HS-27A (cell line): ENCODE measurements at places on chromosomes 12 and 14.
A peak's percentile ranks its signal among the peaks of the same experiment; 100 is the strongest.

DNA sequence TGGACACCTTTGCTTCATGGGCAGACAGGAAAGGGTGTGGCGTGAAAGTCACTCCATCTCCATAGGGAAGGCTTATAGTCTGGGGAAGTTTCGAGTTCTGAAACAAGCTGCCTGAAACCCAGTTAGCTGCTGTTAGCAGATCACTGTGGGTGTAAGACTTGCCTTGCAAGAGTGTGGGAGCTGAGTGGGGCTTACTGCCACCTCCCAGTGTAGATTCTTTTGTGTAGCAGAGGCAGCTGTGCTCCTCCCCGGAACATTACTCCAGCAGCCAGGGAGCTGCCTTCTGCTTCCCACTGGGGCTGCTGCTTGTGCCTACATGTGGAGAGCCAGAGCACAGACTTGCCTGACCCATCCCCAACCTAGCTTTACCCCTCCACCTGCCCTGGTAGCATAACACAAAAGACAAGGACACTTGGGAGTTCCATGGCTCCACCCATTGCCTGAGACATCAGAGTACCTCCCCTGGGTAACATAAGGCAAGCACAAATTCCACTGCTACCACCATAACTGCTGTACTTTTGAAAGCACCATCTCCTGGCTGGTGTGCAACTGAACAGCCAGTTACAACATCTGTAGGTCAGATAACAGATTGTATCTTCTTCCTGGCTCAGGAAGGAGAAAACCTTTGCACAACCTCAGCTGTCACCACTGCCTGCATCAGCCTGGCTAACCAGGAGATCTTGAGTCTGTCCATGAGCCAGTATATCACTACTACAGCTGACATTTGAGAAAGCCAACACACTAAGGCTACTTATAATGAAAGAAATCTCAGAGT is 69.5 kb downstream of the ADAMTS20 start:
- DNase-seq = no peak

DNA sequence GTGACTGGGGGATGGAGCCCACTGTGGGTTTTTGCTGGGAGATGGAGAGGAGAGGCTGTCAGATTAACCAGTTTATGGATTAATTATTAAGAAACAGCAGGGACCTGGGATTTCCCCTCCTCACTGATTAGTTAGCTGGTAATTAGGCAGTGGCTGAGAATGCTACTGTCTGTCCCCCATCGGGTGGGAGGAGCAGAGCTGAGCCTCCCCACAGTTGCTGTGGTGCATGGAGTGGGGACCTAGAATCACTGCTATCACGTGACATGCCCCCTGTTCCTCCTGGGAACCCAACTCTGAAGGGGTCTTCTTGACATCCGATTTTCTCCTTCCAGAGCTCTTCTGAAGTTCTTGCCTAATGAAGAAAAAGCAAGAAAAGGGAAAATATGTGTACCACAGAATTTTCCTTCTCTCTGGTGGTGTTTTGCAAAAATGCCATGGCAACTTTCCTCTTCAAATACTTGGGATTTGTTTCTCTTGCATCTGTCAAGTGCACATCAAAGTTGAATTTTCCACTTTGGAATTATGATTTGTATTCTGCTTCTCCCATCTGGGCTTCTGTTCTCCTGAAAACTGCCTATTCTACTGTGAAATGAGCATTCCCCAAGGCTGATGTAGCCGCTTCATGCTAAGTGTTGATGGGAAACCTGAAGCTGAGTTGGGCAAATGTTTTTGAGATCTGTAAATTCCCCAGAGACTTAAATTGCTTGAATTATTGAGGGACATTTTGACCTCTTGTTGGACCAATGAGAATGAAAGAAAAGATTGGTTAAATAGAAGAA is 264.2 kb downstream of the RGS6 start:
- DNase-seq = no peak

DNA sequence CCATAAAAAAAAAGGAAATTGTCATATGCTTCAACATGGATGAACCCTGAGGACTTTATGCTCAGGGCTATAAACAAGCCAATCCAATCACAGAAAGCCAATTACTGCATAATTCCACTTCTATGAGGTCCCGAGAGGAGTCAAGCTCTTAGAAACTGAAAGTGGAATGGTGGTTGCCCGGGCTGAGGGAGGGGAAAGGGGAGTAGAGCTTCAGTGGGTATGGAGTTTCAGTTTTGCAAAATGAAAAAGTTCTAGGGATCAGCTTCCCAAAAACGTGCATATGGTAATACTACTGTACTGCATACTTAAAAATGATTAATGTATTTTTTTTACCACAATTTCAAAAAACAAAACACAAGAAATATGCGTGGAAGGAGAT is 52.0 kb downstream of the RNF34 start:
- no peak for DNase-seq

DNA sequence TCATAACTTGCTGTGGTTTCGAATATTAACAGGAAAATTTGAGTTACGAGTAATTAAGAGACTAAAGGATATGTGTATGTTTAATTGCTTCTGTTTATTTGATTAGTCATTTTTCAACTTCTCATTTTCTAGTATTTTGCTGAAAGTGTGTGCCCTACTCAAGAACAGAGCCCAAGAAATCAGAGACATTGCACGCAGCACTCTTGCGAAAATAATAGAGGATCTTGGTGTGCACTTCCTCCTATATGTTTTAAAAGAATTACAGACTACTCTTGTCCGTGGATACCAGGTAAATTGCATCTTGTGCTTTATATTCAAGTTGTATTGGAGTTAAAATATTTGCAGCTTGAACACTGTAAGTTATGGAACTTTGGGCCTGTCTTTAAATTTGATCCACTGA is 50.8 kb downstream of the ARL1 start:
- no peak for DNase-seq

DNA sequence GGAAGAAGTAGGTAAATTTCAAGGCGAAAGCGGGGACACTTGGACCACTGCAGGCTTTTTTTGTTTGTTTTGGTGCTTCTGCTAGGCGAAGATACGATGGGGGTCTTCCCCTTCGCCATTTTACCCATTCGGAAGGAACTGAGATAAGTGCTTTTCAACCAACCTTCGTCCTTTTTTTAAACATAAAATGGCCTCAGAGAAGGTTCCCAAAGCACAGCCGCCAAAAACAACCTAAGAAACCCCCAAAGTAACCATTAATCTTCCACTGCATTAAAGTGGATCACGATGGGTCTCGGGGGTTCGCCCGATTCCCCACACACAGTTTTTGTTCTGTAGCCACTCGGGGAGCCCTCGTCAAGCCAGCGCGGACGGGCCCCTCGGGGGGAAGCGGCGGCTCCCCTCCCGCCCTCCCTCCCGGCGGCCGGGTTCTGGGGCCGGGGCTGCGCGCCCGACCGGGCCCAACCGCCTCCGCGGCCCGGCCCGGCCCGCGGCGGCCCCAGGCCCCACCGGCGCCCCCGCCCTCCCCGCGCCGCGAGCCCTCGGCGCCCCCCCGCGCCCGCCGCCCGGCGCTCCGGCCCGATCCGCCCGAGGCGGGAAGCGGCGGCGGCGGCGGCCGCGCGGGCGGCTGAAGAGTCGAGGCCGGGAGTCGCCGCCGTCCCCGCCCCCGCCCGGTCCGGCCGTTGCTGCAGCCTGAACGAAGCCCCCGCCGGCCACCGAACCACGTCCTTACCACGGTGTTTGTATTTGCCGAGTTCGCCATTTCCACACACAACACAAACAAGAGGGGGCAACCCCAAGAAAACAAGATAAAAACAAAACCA is 790 bp downstream of the GTF2A1 start:
- DNase-seq = peak; percentile 17

DNA sequence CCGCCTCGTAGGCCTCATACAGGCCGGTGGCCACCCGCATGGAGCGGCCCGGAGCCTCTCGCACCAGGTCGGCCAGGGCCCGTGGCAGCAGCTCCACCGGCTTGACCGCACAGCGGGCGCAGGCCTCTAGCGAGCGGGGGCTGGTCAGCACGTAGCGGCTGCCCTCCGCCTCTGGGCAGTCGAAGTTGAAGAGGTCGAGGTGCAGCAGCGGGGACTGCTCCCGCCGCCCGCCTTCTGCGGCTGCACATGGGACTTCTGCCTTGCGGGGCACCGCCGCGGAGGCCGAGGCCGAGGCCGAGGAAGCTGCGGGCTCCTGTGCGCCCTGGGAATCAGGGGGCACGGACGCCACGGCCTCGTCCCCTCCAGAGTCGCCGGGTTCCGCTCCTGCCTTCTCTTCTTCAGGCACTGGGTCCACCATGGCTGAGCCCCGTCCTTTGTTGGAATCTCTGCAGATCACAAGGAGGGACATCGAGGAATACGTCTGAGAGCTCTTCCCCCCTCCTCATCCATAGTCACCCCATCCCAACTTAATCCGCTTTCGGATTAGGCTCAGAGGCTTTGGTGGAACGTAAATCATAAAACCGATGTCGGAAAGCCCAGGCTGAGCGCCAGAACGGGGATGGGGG is 1.4 kb downstream of the CCDC177 start:
- DNase-seq = no peak

DNA sequence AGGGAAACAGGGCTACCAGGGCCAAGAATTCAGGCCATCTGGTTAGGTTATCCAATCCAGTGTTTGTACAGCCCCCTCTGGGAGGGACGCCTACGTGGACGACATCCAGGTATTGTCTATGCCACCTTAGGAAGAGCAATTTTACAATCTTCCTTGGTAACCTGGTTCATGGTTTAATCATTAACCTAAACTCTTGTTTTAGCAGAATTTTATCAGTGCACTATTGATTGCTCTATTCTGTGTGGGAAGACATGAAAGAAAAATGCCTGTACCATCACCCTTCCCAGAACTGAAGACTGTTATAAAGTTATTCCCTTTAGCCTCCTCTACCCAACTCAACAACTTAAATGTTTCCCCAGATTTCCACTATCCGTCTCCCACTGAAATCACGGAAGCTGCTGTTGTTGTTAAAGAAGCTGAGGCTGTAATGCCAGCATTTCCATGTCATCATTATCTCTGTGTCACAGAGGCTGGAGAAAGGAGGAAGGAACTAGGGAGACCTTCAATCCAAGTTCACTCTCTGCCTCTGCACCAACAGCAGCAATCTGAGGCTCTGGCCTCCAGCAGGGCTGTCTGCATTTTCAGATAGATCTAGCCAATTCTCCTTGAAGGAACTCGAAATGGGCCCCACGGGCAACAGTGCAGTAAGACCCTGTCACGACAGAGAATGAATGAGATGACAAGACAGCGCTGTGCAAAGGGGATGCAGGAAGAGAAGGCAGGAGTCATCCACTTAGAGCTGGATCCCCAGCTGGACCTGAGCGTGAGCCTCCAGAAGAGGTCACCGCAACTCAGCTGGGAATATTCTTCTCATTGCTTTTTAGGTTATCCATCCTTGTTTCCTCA is 183.4 kb upstream of the GZMB start:
- no peak for DNase-seq

GRCh38 chr14:80958226-80958625 is 2.8 kb downstream of the TSHR start:
- DNase-seq = no peak

- no peak for DNase-seq
Observed at GRCh38 chr12:12818701-12819100, 5.6 kb downstream of the DDX47 start.

- DNase-seq = no peak
Observed at GRCh38 chr14:65006261-65006721, 19.6 kb downstream of the FNTB start.

- no peak for DNase-seq
Observed at GRCh38 chr14:87076146-87076545, 916.8 kb downstream of the GALC start.

DNA sequence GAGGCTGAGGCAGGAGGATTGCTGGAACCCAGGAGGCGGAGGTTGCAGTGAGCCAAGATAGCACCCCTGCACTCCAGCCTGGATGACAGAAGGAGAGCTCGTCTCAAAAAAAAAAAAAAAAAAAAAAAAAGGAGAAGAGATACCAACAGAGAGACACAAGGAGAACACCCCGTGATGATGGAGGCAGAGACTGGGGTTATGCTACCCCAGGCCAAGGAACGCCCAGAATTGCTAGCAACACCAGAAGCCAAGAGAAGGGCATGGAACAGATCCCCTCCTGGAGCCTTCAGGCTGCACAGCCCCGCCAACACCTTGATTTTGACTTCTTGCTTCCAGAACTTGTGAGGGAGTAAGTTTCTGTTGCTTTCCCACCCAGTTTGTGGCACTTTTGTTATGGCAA is 148.0 kb upstream of the FOXN3 start:
- no peak for DNase-seq

- DNase-seq = peak; percentile 61
Observed at GRCh38 chr14:38948171-38948570, 154.9 kb downstream of the SEC23A start.

GRCh38 chr12:60257063-60257462 is 661.2 kb downstream of the SLC16A7 start:
- peak; percentile 75 for DNase-seq

GRCh38 chr12:3272958-3273357 is 195.8 kb downstream of the TSPAN9 start:
- DNase-seq = no peak

DNA sequence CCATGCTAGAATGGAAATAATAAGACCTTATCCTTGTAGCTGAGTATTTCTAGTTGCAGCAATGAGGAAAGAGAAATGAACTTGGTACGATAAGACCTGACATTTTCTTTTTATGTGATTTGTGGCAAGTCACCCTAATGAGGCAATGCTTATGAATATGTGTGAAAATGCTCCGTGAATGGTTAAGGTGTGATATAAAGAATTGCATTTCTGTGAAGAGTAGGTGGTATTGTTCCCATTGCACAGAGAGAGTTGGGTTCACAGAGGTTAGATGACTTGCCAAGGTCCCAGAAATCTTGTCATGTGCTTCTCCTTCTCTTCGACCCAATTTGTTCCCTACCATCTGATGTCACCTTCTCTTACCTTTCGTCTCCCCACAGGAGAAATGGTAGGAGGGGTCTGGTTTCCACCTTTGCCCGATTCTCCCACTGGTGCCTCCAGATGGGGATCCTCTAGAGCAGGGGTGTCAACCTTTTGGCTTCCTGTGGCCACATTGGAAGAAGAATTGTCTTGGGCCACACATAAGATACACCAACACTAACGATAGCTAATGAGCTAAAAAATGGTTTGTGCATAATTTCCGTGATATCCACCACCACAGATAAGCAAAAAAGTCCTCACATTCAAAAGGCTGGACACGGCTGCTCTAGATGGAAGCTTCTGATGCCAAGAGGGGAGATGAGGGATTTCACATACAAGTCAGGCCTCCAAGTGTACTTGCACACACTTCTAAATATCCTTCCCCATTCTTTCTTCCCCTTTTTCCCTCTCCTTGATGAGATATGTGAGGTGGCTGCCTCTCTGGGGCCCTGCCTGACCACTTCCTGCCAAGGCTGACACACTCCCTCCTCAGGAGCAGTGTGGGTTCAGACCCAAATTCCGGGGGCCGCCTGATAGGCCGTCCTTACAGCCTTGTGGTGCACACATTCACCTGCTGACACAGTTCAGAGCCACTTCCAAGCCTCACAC is 96.1 kb downstream of the PLXNC1 start:
- DNase-seq = no peak

DNA sequence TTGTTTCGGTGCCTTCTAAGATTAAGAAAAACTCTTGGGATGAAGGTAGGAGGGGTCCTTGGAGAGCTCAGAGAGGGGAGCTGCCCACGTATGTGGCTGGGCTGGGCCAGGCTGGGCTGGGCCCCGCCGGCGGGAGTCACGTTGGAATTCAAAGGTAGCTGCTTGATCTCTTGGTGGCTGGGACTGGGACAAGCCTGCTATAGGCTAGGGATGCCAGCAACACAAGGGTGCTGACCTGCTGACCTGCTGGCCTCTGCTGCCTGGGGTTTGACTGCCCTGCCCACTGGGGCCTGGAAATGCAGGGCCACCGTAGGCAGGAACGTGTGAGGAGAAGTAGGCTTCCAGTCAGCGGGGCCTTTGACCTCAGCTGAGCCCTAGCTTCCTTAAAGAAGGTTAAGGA is 52.8 kb upstream of the GTF2A1 start:
- DNase-seq = no peak
